Right lobe of liver (tissue), 6 donors: ENCODE measurements at places on chromosomes 4 and X.
A peak's percentile ranks its signal among the peaks of the same experiment; 100 is the strongest.

GRCh38 chr4:110034026-110034393 is 121.3 kb downstream of the EGF start:
- DNase-seq = no peak

DNA sequence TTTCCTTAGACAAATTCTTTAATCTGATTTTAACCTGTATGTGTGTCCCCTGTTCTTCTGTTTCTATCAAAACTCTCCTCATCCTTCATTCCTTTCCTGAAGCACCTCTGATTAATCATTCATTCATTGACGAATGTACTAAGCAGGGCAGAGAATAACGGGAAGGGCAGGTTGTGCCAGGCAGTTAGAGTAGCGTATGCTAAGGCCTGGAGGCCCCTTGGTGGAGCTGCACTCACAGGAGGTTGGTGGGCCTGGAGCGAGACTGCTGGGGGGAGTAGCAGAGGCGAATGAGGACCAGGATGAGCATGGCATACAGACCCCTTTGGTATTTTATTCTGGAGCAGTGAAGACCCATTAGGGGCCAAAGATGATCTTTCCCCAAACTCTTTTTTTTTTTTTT is 22.5 kb downstream of the PTTG2 start:
- DNase-seq = no peak

- DNase-seq = no peak
These were observed 52.0 kb downstream of the CXorf58 start for GRCh38 chrX:23959781-23960180.

DNA sequence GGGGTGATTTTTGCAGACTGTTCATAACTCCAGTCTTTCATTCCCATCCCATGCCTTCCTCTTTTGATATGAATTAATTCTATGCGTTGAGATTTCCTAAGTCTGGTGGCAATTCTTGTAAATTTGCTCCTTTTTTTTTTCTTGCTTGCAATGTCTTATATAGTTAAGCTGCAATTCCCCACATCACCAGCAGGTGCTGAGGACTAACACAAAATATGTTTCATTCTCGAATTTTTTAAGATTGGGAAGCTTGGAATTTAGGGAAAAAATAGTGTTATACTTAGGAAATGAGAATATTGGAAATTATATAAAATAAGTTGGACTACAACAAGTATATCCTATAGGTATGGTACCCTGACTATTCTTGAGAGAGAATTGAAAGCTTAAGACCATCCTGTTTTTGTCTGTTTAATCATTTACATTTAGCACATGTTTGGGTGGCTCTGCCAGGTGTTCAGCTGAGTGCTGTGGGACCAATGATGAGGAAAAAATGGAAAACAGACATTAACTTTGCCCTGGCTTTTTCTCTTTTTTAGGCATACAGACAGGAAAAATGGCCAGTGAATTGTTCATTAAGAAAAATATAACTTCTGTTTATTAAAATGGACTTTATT is 30.2 kb downstream of the AFF2 start:
- DNase-seq = no peak

- DNase-seq = no peak
These were observed 161.2 kb downstream of the EFNB1 start for GRCh38 chrX:68989865-68990606.

DNA sequence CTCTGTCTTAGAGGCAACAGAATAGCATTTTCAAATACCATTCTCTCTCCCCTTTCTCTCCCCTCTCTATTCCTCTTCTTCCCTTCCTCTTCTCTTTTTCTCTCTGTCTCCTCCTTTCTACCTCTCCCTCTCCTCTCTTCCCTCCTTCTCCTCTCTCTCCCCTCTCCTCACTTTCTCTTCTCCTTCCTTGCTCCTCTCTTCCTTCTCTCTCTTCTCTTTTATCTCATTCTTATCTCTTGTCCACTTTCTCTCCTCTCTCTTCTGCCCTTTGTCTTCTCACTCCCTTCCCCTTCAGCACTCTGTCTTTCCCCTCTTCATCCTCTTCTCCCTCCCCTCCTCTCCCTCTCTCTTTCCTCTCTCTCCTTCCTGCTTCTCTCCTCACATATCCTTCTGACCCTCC is 2265.8 kb upstream of the TENM3 start:
- no peak for DNase-seq

GRCh38 chr4:2797545-2798305 is 4.8 kb downstream of the SH3BP2 start:
- peak; percentile 70 for DNase-seq

GRCh38 chr4:65868096-65868824 is 198.0 kb upstream of the EPHA5 start:
- DNase-seq = no peak

GRCh38 chrX:153184787-153185186 is 5.7 kb downstream of the MAGEA1 start:
- DNase-seq = no peak

GRCh38 chr4:77893451-77893850 is 30.8 kb downstream of the MRPL1 start:
- DNase-seq = no peak

DNA sequence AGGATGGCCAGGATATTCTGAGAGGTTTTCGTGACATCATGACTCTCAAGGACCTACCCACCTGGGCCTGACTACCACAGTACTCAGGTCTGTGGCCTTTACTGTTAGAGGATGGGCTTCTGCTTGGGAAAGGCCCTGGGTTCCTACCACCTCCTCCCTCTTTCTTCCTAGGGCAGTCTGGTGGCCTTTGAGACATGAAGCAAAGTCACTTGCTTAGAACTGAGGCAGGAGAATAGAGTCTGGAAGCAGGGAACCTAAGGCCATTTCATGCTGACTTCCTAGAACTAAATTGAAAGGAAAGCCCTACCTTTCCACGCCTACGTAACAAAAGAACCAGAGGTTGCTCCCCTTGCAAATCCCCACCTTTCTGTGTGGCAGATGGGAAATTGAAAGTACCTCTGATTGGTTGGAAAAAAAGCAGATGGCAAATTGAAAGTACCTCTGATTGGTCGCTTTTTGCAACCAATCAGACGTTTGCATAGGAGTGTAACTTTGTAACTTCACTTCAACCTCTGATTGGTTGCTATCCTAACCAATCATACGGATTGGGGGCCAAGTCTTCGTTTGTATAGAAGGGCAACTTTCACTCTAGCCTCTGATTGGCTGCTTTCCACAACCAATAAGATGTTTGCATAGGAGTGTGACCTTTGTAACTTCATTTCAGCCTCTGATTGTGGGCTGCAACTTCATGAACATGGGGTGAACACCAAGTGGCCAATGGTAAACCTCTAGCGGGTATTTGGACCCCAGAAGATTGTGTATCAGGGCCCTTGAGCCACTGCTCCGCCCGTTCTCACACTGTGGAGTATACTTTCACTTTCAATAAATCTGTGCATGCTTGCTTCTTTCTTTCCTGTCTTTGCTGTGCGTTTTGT is 9.9 kb upstream of the AKAP14 start:
- no peak for DNase-seq

DNA sequence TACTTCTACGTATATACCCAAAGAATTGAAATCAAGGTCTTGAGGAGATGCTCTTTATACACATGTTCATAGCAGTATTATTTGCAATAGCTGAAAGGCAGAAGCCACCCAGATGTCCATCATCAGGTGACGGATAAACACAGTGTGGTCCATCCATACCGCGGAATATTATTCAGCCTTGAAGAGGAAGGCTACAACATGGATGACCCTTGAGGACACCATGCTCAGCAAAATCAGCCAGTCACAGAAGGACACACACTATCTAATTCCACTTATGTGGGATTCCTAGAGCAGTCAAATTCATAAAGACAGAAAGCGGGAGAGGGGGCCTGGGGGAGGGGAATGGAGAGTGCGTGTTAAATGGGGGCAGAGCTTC is 44.5 kb downstream of the RGS12 start:
- no peak for DNase-seq

DNA sequence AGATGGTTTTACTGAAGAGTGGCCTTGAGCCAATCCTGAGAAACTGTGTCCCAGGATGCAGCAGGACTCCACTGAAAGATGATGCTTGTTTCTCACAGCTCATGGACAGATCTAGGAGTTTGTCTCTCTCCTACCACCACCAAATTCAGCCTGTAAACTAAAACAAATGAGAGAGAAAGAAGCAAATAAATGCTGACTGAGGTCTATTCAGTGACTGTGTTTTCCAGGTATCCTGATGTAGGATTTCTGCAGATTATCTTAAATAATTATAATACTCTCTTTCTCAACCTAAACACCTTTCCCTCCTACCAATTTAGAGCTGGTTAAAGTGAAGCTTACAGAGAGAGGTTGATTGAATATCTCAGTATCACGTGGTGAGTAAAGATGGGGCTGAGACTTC is 599.6 kb upstream of the LCORL start:
- no peak for DNase-seq

DNA sequence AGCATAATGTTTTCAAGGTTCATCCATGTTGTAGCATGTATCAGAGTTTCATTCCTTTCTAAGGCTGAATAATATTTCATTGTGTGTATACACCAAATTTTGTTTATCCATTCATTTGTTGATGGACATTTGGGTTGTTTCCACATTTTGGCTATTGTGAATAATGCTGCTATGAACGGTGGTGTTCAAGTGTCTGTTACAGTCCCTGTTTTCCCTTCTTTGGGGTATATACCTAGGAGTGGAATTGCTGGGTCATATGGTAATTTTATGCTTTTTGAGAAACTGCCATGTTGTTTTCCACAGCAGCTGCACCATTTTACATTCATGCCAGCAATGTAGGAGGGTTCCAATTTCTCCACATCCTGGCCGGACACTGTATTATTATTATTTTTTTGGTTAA is 3.4 kb upstream of the USP9X start:
- no peak for DNase-seq

DNA sequence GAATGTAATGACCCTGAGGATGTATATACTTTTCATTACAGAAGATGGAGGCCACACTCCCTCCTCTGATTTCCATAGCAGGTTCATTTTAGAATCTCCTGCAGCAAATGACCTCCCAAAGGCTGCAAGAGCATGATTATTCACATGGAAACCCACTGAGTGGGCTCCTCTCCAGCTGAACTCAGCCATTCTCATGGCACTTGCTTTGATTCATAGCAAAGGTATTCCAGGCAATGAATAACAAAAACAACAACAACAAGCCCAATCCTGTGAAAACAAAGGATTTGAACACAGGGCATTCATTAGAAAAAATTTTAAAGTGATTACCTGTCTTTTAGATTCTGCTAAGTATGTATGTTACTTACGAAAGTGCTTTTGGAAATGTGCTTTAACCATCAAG is 894.0 kb upstream of the FRG1 start:
- DNase-seq = no peak

DNA sequence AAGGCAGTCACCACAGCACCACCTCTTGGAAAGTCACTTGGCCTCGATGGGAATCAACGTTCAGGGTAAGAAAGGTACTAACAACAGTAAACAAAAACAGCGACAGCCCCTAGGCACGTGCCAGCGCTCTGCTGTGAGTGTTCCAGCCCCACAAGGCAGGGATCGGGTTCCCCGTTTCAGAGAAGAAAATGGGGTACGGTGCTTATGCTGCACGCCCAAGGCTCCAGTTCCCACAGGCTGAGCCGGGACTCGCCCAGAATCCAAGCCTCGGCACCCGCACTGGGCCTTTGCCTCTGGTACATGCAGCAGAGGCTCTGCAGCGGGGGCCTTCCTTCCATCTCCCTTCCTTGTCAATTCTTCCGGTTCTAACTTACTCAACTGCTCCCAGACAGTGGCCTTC is 37.3 kb downstream of the WDR1 start:
- DNase-seq = peak; percentile 30

GRCh38 chr4:41177016-41177415 is 37.3 kb downstream of the APBB2 start:
- no peak for DNase-seq
